ENCODE measurements at places on chromosomes 16 and 17.

DNA sequence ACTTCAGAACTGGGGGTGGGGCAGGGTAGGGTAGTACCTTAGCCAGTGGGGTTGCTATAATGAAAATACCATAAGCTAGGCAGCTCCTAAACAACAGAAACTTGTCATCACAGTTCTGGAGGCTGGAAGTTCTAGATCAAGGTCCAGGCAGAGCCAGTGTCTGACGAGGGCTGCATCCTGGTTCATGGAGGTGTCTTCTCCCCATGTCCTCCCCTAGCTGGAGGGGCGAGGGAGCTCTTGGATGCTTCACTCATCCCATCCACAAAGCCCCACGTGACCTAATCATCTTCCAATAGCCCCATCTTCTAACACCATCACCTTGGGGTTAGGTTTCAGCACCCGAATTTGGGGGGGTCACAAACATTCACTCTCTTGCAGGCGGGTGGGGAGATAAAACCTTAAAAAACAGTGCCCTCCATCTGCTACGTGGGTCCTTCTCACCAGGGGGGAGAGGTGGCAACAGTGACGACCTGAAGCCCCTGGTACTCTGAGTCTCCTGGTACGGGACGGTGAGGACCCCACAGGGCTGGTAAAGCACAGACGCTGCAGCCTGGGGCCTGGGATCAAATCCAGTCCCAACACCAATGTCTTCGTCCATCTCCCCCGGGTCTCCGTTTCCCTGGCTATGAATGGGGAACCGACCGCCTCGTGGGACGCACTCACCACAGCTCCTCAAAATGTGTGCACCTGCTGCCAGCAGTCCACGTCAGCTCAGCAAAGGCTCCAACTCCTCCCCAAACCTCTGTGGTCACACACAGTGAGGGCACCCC, 22.8 kb downstream of the RAB40B start:
- DNase-seq, result no peak

- DNase-seq, result no peak
These were observed 2.2 kb upstream of the PDP2 start for GRCh38 chr16:66878067-66878466.

GRCh38 chr17:64984851-64985521, 65.7 kb upstream of the LRRC37A3 start:
- peak; percentile 81 for DNase-seq

GRCh38 chr17:71412803-71413202, 708.0 kb upstream of the SOX9 start:
- no peak for DNase-seq

DNA sequence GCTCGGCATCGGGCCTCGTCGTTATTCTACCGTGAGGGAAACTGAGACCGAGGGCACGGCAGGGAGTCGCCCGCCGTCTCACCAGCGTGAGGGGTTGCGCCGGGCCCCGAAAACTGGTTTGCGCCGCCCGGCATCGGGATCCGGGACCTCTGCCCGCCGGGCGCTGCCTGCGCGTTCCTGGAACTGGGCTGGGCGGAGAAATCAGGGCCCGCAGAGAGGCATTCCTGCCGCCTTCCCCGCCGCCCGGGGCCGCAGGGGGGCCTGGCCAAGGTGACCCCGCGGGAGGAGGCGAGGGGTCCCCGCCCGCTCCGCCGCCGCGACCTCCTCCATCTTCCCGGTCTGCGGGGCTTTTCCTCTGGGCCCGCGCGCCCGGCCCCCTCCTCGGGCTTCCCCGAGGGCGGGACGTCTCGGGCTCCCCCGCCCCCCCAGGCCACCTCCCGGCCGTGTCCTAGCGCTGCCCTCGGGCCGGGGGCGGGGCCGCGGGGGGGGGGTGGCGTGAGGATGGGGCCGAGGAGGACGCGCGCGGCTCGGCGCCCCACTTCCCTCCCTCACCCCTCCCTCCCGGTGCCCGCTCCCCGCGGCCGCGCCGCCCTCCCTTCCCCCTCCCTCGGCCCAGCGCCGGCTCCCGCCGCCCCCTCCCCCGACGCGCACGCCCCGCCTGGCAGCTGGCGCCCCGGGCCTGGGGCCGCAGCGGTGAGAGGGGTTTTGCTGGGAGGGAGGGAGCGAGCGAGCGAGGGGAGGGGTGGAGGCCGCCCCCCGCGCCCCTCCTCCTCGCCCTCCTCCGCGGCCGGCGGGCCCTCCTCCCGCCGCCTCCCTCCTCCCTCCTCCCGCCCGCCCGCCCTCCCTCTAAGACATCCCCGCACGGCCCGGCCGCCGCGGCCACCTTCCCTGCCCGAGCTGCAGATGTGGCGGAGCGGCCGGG, at the start of gene GLIS2:
GLIS2 (plus strand) TSS at position 882 of the 922 bp plus-strand sequence. CDS start 16,214 bp downstream, outside the sequence.
- DNase-seq, result no peak

GRCh38 chr16:70440009-70440692, 1.3 kb upstream of the ST3GAL2 start:
- no peak for DNase-seq

DNA sequence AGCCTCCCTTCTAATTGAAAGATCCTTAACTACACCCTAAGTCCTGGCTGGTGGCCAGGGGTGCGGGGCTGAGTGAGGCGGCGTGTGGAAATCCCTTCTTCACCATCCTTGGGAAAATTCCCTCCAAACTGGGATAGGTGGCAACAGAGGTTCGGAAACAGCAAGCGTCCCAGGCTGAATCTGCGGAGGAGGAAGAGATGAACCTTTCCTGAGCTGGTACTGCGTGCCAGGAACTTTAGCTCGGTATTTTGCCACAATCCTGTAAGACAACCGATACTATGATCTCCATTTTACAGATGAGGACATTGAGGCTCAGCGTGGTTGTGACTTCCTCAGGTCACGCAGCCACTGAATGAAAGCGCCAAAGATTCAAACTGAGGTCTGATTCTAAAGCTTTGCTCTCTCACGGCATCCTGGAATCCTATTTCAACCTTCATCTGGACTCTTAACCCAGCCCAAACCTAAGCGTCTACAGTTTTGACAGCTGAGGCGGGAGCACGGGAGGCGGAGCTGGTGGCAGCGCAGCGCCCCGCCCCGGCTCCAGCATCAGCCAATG, 583 bp upstream of the CYLD start:
- DNase-seq, result peak; percentile 3

- DNase-seq, result no peak
These were observed 16.8 kb downstream of the HIC1 start for GRCh38 chr17:2071455-2072281.

GRCh38 chr17:43400943-43401717, 2.3 kb downstream of the ARL4D start:
- DNase-seq, result no peak

DNA sequence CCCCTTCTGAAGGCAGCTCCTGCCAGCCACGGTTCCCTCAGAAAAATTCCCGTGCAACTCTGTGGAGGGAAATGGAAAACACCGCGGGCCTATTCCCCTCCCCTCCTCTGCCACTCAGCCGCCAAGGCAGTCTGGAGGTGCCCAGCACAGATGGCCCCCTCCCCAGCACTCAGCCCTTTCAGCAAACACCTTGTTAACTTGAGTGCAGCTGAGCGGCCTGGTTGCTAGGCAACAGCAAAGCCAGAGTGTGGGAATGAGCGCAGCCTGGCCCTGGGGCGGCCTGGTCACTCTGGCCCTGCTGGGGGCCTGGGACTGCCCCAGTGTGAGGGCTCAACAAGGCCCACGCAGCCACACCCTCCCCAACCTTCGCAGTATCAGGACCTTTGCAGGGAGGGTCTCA, 32.8 kb downstream of the CACNA1G start:
- no peak for DNase-seq

DNA sequence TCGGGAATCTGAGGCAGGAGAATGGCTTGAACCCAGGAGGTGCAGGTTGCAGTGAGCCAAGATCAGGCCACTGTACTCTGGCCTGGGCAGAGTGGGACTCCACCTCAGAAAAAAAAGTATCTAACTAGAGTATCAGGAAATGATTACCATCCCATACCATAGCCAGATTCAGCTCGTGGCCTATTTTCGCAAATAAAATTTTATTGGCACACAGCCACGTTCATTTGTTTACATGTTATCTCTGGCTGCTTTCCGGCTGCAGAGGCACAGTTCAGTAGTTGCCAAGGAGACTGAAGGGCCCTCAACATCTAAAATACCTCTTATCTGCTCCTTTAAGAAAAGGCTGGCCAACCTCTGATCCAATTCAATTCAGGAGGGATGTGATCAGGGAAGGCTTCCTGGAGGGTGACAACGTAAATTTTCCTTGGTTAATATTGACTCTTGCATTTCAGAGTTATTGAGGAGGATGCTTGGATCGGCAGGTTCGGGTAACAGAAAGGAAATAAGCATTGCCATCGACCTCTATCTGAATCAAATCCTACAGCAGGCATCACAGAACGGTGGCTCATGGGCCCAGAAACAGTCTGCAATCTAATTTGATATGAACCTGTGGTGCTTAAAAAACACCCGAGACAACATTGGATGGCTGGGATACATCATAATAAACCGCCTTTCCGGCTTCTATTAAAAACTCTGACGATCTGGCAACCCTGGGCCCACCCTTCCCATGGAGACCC, 73.8 kb downstream of the XYLT1 start:
- DNase-seq, result peak; percentile 83

Data from central memory CD4-positive, alpha-beta T cell (primary cell).